ENCODE measurements at places on chromosomes 2 and 18.

DNA sequence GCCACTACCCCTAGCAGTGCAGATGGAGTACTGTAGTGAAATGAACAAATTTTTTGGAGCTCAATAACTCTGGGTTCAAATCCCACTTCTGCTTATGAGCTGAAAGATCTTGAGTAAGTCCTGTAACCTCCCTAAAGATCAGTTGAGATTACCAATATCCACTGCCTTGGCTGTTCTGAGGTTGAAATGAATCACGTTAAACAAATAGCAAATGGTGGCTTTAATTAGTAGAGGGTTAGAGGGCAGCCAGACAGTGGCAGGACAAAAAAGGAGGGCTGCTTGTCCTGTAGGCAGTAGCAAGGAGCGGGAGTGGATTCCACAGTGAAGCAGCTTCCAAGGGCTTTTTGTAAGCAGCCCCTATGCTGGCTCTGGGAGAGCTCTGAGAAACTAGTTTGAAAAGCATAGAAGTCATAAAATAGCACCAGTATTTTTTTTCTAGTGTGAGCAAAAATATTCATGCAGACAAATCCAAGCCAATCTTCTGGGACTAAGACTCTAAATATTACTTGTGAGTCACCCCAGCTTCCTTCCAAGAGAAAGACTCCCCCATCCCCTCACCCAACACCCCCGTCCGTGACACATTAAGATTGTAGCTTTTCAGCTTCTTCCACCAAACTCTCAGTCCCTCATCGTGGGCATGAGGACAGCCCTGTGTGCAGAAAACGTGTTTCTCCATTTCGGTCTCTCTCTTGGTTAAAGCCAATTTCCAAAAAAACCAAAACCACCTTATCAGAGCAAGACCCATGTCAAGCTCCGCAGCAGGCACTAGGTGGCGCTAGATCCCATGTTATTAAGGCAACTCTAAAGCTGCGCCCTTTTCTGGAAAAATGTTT lies 123.5 kb upstream of the LGALSL start:
- no peak for DNase-seq

DNA sequence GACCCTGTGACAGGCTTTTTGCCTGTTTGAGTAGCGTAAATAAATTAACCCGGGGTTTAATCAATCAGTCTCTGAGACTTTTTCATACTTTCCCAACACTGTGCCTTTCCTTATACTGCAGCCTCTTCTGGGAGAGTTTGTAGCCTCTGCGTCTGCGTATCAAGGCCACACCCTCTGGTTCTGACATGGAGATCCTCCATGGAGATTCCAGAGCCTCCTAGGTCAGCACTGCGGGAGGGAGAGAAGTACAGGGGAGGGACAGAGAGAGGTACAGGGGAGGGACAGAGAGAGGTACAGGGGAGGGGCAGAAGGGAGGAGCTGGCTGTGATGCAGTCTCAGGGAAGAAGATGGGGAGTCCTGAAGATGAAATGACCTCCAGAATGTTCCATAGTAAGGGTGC lies 166.0 kb downstream of the ARL4C start:
- no peak for DNase-seq

GRCh38 chr18:63374540-63374939 lies 7.5 kb upstream of the KDSR start:
- no peak for DNase-seq

DNA sequence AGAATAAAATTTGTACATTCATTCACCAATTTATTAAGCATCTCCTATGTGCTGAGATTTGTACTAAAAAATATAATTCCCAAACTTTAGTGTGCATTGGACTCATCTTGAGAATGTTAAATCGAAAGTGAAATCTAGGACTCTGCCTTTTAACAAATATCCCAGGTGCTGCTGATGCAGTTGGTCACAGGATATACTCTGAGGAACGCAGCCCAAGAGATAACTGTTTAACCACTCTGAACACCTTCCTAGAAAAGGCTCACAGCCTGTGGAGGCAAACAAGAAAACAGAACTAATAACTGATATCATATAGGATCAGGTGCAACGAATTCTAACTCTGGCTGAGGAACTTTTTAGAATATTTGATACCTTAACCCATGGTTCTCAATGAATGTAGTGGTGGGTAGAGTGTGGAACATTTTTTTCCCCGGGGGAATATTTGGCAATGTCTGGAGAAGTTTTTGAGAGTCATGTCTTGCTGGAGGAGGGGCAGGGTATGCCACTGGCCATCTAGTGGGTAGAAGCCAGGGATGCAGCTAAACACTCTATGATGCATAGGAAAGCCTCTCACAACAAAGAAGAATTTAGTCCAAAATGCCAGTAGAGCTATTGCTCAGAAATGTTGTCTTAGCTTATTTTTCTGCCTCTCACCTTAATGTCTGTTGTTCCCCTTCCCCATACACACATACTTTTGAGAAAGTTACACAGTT lies 96.5 kb downstream of the EHBP1 start:
- no peak for DNase-seq

DNA sequence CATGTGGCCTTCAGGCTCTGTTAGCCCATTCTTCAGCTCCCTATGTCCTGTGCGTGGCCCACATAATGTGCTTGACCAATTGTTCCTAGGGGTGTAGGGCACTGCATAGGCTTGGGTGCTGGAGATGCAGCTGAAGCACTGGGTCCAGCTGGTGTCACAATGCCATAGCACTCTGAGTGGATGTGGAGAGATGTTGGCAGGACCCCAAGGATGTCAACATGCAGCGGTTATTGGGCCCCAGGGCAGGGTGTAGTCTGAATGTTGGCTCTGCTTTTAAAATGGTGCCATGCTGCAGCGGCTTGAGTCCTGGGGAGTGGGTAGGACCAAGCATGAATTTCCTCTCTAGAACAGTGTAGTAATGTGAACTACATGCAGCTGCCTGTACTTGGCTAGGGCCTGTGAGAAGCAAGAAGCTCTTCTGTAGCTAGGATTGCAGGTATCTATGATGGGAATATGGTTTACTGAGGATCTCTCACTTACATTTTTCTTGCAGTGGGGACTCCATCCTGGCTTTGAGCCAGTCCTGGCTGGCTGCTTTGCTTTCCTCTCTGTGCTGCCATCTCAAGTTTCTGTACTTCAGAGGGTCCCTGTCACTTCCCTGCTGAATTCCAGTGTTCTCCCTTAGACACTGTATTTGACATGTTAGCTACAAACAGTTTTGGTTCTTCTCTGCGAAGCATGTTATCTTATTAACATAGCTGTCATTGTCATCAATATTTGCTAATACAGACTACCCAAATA lies 148.4 kb downstream of the CSRNP3 start:
- no peak for DNase-seq

DNA sequence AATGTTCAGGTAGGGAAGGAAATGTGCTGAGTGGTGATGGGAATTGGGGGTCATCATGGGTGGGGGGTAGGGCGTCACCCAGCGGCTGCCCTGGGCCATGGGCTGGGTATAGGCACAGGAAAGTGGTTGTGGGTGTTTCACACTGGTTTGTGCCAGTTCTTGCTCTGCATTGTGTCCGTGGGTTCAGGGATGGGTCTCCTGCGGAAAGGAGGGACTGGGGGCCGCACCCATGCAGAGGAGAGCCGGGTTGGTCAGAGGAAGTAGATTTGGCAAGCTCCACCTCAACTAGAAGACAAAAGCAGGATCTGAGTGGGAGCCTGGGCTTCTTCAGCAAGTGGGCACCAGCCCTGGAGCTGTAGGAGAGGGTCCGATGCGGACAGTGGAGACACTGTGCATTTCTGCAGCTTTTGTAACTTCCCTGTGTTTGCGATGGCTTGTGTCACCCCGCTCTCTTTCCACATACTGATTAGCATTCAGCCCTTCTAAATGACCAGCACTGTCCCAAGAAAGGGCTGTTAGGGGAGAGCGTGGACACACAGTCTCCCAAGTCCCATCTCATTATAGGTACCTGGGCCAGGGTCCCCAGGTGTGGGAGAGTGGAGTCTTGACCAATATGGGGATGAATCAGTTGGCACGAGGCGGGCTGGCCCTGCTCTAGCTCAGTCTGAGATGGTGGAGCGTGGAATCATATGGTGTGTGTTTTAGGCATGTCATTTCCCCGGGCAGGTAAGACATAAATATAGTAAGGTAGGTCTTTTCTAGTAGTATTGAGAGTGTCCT lies 67.2 kb downstream of the LRRFIP1 start:
- DNase-seq: no peak

GRCh38 chr18:13572721-13573120 lies 153.6 kb downstream of the FAM210A start:
- no peak for DNase-seq

DNA sequence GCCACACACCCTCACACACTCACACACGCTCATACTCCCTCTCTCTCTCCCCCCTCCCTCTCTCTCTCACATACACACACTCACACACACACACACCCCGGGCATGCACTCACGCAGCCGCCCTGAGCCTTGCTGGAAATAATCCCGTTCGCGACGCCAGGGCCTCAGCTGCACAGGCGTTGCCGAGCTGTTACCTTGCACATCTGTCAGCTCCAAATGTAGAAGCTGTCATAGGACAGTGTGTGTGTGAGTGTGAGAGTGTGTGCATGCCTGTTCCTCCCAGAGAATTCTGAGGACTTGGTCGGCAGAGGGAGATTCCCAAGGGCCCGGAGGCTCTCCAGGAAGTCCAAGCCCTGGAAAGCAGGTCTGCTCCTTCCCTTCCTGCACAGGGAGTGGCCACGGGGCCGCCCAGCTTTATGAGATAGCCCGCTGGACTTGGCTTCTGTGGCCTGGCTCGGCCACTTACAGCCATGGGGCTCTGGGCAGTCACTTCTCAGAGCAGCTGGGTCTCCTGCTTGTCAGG lies 8.6 kb downstream of the SPR start:
- no peak for DNase-seq

- no peak for DNase-seq
Observed at GRCh38 chr18:5726011-5726410, 169.3 kb downstream of the TMEM200C start.

DNA sequence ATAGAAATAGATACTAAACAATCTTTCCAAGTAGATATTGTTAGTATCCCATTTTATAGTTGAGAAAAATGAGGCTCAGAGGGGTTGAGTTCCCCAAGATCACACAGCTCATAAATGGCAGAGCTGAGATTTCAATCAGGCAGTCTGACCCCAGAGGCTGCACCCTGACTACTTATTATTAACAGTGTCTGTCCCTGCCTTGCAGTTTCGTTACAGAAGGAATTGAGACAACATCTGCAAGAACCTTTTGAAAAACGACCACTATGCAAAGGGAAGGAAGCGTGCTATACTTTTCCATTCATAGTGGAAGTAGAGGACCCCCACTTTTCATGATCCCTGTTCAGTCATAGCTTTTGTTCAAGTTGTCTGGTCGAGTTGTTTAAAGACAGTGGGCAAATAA lies 53.2 kb upstream of the SEC11C start:
- no peak for DNase-seq

DNA sequence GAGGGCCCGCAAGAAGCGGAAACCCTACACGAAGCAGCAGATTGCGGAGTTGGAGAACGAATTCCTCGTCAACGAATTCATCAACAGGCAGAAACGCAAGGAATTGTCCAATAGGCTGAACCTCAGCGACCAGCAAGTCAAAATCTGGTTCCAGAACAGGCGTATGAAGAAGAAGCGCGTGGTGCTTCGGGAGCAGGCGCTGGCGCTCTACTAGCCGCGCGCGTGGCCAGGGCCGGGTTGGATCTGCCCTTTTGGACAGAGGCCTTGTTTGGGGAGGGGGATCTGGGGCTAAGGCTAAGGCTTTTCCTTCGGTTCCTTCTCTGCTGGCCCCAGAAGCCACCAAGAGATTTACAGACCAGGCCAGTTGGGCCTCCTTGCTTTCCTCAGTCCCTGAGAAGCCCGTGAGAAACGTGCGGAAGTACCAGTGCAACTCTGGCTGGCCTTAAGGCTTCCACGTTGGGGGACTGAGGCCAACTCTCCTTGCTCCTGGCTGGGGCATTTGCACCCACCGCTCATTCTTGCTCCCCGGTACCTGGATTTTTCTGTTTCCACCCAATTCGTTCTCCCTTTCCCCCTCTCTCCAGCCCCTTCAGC lies 1.0 kb downstream of the HOXD12 start:
- no peak for DNase-seq

DNA sequence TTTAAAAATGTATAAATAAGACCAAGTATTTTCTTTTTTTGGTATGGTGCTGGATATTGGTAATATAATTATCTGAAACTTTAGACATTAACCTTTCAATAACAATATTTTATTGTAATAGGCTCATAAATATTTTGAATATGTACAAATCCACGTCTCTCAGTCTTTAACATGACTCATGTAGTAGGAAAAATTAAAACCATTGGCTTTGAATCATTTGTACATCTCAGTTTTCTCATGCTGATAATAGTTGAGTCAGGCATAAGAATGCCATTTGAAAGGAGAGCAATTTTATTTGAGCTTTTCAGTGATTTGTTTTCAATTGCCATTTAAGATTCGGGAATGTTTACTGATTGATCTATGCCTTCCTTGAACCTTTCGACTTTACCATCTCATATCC lies 364.8 kb downstream of the TGIF1 start:
- no peak for DNase-seq

GRCh38 chr2:134149904-134150303 lies 104.0 kb upstream of the MGAT5 start:
- no peak for DNase-seq

- no peak for DNase-seq
Observed at GRCh38 chr2:204065566-204065965, 129.0 kb downstream of the ICOS start.

DNA sequence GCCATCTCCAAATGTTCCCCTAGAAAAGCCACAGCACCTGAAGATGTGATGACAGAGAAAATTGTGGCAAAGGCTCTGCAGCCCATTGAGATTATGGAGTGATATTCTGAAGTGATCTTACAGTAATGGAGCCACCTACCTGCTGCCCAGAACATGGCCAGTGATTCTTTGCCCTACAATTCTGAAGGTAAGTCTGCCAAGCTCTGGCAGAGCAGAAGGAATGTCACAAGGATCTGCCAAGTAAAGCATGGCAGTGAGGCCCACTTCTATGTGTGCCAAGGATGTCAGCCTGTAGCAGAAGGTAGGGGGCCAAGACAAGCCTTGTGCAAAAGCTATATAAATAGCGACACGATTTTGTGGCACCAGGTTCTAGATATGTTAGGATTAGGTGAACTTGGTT lies 155.1 kb downstream of the RND3 start:
- no peak for DNase-seq

DNA sequence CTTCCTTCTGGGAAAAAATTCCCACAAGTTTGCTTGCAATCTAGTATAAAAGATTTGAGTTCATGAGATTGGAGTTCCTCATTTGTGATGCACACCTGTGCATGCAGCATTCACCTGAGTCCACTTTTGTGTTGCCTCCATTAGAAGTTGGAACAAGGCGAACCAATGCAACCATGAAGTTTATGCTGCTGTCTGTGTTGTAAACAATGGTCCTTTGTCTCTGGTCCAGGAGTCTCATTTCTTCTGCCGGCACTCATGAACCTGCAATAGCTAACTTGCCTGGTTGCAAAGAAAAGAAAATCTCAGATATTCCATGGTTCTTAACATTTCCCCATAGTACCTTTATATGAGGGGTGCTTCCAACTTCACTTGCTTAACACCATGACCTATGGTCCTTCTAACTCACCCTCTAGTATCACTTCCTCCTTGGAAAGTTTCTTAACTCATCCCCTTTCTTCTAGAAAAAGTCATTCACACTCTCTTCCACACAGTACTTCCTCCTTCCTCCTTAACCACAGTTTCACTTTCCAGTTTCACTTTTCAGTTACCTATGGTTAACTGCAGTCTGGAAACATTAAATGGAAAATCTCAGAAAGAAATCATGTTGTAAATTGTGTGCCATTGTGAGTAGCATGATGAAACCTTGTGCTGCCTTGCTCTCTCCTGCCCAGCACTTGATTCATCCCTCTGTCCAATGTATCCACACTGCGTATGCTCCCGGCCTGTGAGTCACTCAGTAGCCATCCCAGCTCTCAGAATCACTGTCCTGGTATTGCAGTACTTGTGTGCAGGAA lies 128.8 kb upstream of the TRIB2 start:
- no peak for DNase-seq

Data from activated gamma-delta T cell (primary cell).